Metanephros (tissue), 2 donors: ENCODE measurements at places on chromosomes 5 and 9. TPM values are rescaled to one million over a fixed set of nuclear protein-coding genes. Genes with fewer than 3 reads are reported as not detected.

Gene CKMT2
- total RNA-seq: 62.2 TPM

Gene TTC39B
- 17.5 TPM for total RNA-seq

Gene KIAA1191
- 75.4 TPM for total RNA-seq

Gene ANP32B
- total RNA-seq: 21.8 TPM

Gene KIF24
- 5.6 TPM for total RNA-seq

Gene PPP2R2B
- 10.3 TPM for total RNA-seq
